Pulmonary artery endothelial cell (primary cell): ENCODE measurements at places on chromosomes 2 and 18. TPM values are rescaled to one million over a fixed set of nuclear protein-coding genes. Genes with fewer than 3 reads are reported as not detected.

DNA sequence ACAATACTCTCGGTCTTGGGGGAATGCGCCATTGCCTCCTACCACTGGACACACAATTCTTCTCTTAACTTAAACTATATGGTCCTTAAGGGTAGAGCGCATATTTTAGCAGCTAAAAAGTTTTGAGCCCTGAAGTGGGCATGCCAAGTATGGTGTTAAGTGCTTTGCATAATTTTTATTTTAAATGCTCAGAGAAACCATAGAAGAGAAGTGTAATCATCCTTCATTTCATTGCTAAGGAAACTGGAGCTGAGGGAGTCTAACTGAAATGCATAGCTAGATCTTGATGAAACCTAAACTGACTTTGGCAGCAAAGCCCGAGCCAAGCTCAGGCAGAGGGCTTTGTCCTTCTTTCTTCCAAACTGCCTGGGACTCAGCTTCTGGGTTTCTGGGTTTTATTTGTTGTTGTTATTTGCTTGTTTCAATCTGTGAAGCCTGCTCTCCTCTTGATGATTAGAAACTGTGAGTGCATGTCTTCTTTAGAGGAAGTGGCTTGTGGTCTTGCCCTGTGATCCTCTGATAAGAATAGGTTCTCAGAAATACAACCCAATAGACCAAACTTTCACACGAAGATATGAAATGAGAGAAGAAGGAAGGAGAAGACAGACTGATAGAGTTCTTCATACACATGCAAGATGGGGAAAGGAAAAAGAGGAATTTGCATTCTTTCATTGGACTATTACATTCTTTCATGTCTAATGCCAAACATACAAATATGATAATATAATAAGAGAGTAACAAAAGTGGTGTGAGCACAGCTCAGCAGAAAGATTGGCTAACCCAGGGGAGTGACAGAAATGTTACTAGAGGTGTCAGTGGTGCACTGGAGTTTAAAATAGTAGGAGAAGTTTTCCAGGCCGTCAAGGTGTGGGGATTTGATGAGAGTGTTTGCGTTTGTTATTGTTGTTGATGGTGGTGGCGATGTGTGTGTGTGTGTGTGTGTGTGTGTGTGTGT is 7.5 kb upstream of the RNF144A start:
- no peak for DNase-seq

GRCh38 chr2:172098650-172099471 is 3.8 kb downstream of the DLX2 start:
- DNase-seq: no peak

DNA sequence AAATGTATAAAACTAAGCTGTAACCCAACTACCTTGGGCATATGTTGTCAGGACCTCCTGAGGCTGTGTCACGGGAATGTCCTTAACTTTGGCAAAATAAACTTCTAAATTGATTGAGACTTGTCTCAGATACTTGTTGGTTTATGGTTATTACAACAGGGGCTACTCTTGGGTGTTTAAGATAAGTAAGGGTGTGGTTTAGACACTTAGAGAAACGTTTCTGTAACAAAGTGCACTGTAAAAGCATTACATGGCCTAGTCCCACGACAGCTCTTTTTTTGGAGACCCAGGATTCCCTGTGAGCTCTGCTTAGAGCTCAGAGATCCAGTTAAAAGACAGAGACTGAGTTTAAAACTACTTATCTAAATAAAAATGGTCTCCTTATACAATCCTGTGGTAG is 32.3 kb upstream of the LIPG start:
- DNase-seq: no peak

GRCh38 chr2:157849591-157849990 is 26.5 kb downstream of the ACVR1 start:
- DNase-seq: no peak

GRCh38 chr2:38115216-38116032 is 39.5 kb upstream of the CYP1B1 start:
- DNase-seq: peak; percentile 22

GRCh38 chr2:26752656-26753055 is 11.4 kb upstream of the SLC35F6 start:
- DNase-seq: no peak

DNA sequence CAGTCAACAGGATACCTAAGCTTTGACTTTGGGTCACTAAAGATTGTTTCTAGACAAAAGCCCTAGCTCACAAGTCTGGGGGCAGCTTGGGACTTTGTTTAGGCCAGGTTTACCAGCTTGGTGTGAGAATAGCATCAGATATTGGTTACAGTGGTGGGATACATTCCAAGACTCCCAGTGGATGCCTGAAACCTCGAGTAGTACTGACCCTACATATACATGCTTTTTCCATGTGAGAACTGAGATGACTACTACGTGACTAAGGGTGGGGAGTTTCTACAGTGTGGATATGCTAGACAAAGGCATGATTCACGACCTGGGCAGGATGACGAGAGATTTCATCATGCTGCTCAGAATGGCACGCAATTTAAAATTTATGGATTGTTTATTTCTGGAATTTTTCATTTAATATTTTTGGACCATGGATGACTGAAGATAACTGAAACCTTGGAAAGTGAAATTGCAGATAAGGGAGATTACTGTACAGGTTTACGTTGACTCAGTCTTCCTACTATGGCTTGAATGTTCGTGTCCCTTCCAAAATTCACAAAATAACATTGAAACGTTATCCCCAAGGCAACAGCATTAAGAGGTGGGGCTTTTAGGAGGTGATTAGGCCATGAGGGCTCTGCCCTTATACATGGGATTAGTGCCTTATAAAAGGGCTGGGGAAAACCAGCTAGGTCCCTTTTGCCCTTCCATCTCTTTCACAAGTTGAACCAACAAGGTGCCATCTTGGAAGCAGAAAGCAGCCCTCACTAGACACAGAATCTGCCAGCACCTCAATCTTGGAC is 50.2 kb upstream of the CTAGE1 start:
- DNase-seq: peak; percentile 81

DNA sequence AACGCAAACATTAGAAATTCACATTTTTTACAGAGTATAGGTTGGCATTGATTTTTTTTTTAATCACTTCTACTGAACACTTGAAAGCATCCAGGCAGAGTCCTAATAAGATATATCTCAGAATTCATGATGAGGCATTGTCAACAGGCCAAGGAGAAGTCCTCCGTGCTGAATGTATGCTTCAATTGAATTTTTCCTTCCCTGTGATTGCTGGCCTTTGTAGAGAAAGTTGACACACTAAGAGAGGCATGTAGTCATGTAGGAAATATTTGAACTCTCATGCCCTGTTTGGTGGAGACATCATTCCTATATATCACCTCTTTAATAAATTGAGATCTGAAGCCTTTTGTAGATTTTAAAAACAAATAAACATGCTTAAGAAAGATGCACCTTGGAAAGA is 844.9 kb downstream of the CPS1 start:
- no peak for DNase-seq

DNA sequence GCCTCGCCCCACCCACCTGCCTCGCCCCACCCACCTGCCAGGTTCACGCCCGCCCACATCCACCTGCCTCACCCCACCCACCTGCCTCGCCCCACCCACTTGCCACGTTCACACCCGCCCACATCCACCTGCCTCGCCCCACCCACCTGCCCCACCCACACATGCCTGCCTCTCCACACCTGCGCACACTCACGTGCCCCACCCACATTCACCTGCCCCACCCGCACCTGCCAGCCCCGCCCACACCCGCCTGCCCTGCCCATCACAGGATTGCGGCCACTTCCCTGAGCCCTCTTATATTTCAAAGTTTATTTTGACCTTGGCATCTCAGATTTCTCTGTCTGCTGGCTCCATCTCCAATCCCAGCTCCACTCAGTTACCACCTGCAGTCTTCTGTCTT is 217.5 kb upstream of the SOX11 start:
- no peak for DNase-seq

DNA sequence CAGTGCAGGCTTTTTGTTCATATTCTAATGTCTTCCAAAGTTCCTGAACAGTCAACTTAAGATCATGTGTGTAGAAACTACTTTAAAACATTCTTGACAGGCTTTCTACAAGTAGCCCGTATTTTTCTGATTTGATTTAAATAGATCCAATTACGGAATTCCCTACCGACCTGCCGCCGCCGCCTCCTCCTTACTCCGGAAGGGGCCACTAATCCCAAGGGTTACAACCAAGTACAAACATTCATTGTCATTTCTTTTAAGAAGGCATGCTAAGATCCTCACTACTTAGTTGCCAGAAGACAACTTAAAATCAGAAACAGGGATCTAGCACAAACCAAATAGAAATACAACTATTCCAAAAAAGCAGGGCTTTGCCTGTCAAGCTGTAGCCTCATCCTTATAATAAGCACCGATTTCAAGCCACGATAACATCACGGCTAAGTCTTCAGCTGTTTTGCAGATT is 784 bp downstream of the WDR33 start:
- DNase-seq: no peak

GRCh38 chr2:7755879-7756278 is 838.7 kb downstream of the RNF144A start:
- DNase-seq: no peak

GRCh38 chr2:60710707-60711106 is 45.4 kb upstream of the PAPOLG start:
- no peak for DNase-seq

DNA sequence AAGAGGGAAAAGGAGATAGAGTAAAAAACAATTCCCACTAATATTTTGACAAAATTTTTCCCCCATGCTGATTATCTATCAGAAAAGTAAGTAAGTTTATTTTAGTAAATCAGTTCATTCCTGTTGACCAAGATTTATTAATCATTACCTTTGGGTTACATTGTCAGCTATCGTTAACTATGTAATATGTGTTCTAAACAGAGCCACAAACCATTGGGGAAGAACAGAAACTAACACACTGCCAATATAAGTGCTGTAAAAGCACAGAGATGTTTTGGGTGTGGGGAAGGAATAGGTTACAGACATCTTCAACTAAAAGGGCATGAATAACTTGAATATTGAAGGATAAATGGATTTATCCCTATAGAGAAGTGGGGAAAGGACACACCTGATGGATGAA is 42.5 kb upstream of the ACADL start:
- DNase-seq: no peak

ACADL gene
- total RNA-seq: not detected in 2 replicates

CD207 gene
- not detected in 2 replicates for total RNA-seq

STAT4 gene
- 0.13 and 0.56 TPM in 2 replicates for total RNA-seq

CRYBA2 gene
- not detected in 2 replicates for total RNA-seq

CDH7 gene
- not detected in 2 replicates for total RNA-seq

CCDC148 gene
- total RNA-seq: 0.28 TPM in 1 of 2 replicates, not detected in the other

RESP18 gene
- not detected in 2 replicates for total RNA-seq

TUBB8B gene
- not detected in 2 replicates for total RNA-seq

HOXD3 gene
- total RNA-seq: not detected in 2 replicates

CACNB4 gene
- 0.13 and 0.21 TPM in 2 replicates for total RNA-seq

ATP6V1C2 gene
- total RNA-seq: 0.04 TPM in 1 of 2 replicates, not detected in the other

ORC2 gene
- 19.8 and 24.8 TPM in 2 replicates for total RNA-seq
